GM12864 (cell line): ENCODE measurements at places on chromosomes 13 and 19.

DNA sequence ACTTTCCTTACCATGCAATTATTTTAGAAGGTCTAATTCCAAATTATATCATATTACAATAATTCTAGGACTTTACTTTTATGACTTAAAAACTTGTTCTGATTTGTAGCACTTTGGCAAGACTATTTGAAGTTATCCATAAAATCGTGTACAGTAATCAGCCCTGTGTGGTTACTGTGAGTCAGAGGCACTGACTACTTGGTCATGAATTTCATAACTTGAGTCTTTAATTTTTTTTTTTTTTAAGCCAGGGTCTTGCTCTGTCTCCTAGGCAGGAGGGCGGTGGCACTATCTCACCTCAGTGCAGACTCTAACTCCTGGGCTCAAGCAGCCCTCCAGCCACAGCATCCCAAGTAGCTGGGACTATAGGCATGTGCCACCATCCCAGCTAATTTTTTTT, 1319.2 kb upstream of the SLC10A2 start:
- DNase-seq, result no peak

GRCh38 chr13:35835989-35836388, 295.2 kb downstream of the DCLK1 start:
- no peak for DNase-seq

- DNase-seq, result no peak
Measured at GRCh38 chr19:18671303-18672043, 12.0 kb upstream of the CRTC1 start.

GRCh38 chr13:43383498-43384165, 360.2 kb downstream of the DNAJC15 start:
- no peak for DNase-seq

GRCh38 chr13:40519637-40520036, 146.8 kb downstream of the FOXO1 start:
- no peak for DNase-seq
